Activated CD8-positive, alpha-beta T cell treated with anti-CD3 and anti-CD28 coated beads, Interleukin-2, amount 10 ng/mL, durations not matched to agents 7 days and 5 days (primary cell): ENCODE measurements at places on chromosomes 2 and 18. TPM values are rescaled to one million over a fixed set of nuclear protein-coding genes. Genes with fewer than 3 reads are reported as not detected.

DNA sequence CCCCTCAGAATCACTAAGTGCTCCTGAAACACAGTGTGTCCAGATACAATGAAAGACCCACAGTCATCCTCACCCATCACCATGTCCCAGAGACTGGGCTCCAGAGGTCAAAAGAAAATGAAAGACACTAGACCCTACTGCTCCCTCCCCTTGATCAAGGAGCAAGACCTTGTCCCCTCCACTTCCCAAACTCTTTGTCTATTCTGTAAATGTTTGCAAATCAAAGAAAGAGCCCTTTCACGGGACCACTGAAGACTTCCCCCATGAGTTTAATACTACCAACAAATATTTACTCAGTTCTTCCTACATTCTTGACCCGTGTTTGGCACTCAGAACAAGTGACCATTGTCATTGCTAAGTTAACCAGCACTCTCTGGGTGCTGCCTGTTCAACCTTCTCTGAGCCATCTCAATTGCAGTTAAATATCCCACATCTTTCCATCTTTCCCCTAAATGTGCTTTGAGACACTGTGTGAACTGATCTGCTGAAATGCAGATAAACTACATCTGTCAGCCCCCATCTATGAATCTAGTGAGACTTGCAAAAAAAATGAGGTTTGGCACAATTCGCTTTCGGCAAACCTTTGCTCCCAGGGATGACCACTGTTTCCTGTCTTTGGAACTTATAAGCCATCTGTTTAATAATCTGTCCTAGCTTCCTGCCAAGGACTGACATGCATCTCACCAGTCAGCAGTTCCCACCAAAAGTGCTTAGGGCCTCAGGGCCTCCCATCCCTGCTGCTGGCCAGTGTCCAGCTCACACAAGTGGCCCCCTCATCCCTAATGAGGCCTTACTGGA, 170.3 kb downstream of the GFPT1 start:
- no peak for DNase-seq

GRCh38 chr2:49167131-49167530, 12.8 kb upstream of the FSHR start:
- no peak for DNase-seq

KCNG2 gene
- total RNA-seq, result not detected

FEV gene
- not detected for total RNA-seq

DNA sequence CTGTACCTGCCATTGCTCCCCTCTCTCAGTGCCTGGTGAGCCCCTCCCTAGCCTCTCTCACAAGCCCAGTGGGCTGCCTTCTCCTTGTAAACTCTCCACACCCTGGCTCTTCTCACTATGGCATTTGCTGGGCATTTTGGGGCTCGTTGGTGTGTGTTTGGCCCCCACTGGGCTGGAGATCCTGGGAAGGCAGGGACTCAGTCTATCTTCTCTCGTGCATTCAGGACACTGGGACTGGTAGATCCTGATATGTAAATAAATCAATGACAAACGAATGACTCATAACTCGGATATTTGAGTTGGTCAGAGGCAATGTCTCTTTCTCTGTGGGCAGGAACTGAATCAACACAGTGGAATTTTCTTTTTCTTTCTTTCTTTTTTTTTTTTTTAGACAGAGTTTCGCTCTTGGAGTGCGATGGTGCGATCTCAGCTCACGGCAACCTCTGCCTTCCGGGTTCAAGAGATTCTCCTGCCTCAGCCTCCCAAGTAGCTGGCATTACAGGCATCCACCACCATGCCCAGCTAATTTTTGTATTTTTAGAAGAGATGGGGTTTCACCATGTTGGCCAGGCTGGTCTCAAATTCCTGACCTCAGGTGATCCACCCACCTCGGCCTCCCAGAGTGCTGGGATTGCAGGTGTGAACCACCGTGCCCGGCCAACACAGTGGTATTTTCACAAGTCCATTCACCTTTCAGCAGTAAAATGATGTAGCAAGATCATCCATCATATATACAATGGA, 144.6 kb upstream of the SPRED2 start:
- no peak for DNase-seq

- DNase-seq, result no peak
Measured at GRCh38 chr18:6370886-6371635, 43.6 kb downstream of the L3MBTL4 start.

ANKRD30BL gene
- not detected for total RNA-seq

GRCh38 chr18:50715919-50716318, 103.9 kb downstream of the MRO start:
- no peak for DNase-seq

DNA sequence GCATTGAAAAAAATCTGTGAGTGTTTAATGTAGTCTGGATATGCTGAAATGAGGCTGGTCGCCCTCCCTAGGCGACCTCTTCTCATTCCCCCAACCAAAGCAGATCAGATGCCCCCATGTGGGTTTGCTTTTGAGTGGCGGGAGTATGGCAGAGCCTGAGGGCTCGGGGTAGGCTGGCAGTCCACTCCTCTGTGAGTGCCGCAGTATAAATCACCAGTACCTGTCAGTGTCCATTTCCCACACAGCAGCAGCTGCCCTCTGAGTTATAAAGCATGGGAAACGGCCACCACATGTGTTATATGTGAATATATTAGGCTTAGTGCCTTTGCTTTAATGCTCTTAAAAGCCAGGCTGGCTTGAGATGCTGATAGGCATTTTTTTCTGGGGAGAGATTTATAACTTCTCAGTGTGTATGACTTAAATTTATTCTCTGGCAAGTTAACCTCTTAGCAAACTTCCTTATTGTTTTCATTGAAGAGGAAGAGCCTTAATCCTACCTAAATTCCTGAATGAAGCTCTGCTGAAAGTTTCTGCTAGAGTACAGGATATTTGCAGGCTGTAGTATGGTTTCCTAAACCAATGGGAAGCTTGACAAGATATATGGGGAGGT, 3.8 kb downstream of the DCC start:
- no peak for DNase-seq

DNA sequence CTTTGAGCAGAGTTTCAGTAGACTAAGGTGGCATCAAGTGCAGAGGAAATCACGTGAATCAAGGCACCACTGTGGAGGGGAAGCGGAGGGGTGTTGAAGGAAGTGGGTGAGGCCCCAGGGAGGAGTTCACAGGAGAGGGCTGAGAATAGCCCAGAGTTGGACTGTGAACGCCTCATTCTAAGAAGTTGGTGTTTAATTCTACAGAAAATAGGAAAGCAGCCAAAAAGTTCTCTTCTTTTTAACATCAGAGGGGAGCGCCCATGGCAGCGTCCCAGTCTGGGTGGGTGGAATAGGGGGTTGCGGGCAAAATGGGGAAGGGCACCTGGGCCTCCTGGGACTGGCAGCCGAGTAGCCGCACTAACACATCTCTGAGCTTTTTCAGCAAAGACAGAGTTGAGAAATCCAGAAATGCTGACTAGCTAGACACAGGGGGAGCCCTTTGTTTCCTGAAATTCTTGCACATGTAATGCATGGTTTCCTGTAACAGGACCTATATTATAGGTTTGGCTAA, 97.0 kb downstream of the NEB start:
- peak; percentile 87 for DNase-seq

DNA sequence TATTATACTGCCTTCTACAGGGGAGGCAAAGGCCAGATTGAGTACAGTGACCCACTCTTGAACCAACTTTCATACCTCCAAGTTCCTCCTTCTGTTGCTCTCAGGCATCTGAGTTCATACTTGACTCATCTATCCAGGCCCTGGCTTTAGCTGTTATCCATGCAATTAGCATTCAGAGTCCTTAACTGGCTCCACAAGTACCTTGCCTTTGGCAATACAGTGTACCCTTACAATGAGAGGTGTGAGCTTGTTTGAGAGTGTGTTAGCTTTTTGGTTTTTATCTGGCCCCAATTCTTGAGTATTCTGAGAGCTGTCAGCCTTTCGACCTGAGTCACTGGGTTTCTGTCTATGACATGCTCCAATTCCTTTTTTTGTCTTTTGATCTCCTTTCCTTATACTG, 60.2 kb downstream of the EHD3 start:
- DNase-seq, result no peak

DNA sequence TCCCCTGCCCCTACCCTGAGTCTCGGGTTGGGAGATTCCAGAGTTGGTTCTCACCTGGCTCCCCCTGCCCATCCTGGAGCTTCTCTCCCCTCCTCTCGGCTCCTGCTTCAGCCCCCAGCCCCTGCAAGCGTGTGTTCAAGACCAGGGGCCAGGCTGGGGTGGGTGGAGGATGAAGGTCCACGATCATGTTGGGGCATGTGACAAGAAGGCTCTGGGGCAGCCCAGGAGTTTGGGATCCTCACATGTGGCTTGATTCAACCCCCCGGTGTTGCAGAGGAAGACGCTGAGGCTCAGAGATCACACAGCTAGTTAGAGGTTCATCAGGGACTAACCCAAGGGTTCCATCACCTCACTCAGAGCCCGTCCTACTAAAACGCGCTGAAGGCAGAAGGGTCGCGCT, 14.2 kb upstream of the TUBB6 start:
- DNase-seq, result no peak

GRCh38 chr2:164826293-164827243, 15.1 kb downstream of the COBLL1 start:
- no peak for DNase-seq

B4GALT6 gene
- total RNA-seq, result 1.0 TPM

PIEZO2 gene
- total RNA-seq, result not detected

DNA sequence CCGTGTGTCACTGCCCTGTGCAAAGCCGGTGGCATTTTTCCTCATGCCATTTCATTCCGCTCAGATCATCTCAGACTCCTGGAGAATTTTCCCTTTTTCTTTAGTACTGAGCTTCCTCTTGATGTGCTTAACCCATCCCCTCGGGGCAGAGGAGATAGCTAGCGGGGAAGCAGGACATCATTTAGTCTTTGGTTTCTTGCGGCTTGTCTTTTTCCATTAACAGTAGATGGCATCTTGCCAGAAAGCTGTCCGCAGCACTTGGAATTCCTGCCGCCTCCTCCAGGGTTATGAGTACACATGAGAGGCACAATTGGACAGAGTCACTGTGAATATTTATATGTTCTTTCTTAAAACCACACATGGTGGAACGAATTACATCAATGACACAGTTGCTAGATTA, 226.6 kb downstream of the ALPK2 start:
- no peak for DNase-seq

DNA sequence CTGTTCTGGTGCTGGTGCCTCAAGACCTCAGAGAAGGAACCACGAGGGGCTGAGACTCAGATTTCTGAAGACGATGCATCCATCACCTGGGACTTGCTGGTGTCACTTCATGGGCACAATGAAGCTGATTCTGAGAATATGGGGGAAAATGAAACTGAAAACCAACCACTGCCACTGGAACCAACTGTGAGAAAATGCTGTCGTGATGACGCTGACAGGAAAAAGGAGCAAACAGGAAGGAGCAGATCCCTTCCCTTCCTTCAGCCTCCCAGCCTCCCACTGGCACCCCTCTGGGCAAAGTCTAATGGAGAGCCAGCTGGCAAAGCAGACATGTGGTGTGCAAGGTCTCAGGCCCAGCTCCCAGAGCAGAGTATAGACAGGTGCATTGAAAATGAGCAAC, 109.7 kb downstream of the FOXI3 start:
- DNase-seq, result peak; percentile 28

UGT1A7 gene
- total RNA-seq, result not detected

DNA sequence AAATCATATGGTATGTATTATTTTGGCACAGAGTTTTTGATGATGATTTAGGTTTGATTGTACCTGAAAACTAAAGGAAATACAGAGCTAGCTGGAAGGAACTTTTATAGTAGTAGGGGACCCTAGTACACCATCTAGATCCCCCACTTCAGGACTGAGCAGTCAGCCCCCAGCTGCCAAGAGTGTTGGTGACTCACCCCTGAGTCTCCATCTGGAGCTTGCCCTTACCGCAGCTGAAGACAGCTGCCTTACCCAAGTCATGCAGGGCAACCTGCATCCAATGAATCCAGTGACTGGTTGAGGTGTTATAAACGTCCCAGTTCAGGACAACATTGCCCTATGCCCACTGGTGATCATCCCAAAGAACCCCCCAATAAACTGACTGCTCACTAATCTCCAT, 15.3 kb downstream of the PMS1 start:
- DNase-seq, result no peak

GRCh38 chr2:235157746-235158482, 206.1 kb downstream of the SH3BP4 start:
- DNase-seq, result no peak

DNA sequence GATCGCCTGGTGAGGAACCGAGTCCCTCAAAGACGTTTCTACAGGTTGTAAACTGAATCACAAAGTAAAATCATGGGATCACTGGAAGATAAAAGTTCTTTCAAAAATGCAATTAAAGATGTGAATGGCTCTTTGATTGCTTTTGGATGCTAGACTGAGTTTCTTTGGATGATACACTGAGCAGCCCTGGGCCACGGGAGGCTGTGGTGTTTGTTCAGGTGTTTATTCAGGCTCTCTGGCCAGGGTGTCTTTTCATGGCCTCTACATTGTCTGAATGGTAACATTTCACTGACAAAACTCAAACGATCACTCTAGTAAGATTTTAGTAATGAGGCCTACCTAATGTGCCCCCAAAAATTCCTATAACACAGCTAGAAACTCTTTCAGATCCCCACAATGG, 48.4 kb upstream of the SPATS2L start:
- no peak for DNase-seq

DNA sequence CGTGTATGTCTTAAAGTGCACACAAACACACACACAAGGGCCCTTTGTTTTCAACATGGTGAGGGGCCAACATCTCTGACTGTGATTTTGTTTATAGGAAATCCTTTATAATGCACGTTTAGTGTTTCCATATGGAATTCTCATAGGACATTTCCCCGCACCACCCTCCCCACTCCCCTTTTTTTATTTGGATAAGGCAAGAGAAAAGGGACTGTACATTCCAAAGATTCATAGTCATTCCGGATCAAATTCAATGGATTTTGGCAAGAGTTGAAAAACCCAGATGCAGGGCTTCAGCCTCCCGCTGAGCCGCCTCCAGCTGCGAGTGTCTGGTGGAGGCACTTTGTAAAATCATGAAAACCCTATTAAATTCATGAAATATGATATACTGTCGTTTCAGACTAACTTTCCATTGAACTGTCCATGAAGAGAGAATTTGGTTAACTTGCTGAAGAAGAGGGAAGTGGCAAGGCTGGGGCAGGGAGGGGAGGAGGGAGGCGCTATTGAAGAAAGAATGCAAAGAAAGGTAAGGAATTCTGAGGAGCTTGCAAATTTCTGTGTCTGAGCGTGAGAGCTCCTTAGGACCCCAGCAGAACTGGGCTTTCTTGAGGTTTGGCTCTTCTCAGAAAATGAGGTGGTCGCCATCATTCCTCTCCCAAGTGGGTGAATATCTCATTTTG, 25.8 kb upstream of the SLC14A2 start:
- no peak for DNase-seq

DNA sequence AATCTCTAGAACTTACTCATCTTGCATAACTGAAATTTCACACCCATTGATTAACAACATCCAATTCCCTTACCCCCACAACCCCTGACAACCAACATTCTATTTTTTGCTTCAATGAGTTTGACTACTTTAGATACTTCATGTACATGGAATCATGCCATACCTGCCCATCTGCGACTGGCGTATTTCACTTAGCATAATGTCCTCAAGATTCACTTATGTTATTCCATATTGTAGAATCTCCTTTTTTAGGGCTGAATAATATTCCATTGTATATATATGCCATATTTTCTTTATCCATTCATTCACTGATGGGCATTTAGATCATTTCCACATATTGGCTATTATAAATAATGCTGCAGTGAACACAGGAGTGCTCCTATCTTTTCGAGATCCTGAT, 13.8 kb downstream of the CTAGE1 start:
- no peak for DNase-seq

GRCh38 chr2:26401739-26402541, at the start of gene DRC1:
DRC1 (plus strand) TSS chr2:26401920; CDS start chr2:26401990, 70 bp downstream.
- peak; percentile 64 for DNase-seq
